ENCODE measurements at places on chromosomes 5 and 9.

- no peak for DNase-seq
Observed at GRCh38 chr5:94793113-94793815, 174.8 kb downstream of the SLF1 start.

GRCh38 chr5:3313569-3313968 lies 282.1 kb upstream of the IRX1 start:
- DNase-seq = no peak

DNA sequence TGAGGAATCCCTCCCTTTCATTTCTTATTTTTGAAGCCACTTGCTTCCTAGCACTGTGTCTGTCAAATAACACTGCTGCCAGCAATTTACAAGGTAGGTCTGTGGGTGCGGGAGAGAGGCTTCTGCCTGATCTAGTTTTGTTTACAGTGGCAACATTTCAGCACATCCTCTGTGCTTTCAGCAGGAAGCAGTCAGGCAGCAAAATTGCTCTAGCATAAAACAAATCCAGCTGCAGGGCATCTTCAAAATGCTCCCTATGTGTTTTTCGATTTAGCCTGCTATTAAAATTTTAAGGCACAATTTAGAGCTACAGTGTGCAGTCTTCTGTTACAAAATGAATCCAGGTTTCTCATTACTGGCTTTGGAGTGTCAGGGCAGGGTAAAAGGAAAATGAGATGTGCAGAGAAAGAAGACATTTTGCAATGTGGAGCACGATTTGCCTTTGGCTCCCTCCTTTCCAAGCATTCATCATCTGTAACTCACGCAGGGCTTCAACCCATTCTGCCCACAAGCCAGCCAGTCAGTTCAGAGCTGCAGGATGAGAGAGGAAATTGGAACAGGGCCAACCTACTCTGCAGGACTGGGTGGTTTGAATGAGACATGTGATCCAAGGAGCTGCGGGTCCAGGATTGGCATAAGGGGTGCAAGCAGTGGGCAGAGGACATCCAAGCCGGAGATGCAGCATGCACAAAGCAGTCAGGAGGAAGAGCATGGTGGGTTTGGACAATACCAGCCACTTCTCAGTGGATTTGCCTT lies 143.4 kb upstream of the APC start:
- DNase-seq = no peak

DNA sequence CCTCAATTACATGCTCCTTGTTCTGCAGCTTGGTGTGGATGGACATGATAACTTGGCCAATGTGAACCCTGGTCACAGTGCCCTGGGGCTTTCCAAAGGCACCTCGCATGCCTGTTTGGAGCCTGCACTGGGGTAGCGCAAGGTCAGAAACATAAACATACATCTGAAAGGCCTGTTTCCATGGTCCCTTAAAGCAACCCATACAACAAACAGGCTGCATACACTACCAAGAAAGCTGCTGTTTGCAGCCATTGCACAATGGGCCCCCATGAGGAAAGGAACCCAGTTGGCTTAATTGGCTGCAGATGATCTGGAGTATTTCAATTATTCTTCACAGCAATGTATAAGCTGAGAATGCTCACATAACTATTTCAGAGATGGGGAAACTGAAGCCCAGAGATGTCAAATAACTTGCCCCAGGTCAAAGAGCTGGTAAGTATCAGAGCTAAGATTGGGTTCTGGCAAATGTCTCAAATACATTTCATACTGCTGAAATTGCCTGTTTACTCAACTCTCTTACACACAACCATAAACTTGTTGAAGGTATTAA lies 233.9 kb downstream of the ASTN2 start:
- DNase-seq = no peak

DNA sequence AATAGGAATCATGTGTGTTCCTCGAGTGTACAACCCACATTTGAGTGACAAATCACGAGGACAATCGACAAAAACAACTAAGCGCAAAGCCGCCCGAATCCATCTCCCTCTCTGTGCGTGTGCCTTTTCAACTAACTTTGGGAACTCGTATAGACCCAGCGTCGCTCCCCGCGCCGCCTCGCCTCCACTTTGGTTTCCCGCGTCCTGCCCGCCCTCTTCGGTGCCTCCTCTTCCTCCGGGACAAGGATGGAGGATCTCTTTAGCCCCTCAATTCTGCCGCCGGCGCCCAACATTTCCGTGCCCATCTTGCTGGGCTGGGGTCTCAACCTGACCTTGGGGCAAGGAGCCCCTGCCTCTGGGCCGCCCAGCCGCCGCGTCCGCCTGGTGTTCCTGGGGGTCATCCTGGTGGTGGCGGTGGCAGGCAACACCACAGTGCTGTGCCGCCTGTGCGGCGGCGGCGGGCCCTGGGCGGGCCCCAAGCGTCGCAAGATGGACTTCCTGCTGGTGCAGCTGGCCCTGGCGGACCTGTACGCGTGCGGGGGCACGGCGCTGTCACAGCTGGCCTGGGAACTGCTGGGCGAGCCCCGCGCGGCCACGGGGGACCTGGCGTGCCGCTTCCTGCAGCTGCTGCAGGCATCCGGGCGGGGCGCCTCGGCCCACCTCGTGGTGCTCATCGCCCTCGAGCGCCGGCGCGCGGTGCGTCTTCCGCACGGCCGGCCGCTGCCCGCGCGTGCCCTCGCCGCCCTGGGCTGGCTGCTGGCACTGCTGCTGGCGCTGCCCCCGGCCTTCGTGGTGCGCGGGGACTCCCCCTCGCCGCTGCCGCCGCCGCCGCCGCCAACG lies at the start of gene GPR150:
Gene GPR150 (plus strand): TSS at position 58 of the 840 bp plus-strand sequence. CDS start 189 bp downstream, at position 247.
- DNase-seq = no peak

DNA sequence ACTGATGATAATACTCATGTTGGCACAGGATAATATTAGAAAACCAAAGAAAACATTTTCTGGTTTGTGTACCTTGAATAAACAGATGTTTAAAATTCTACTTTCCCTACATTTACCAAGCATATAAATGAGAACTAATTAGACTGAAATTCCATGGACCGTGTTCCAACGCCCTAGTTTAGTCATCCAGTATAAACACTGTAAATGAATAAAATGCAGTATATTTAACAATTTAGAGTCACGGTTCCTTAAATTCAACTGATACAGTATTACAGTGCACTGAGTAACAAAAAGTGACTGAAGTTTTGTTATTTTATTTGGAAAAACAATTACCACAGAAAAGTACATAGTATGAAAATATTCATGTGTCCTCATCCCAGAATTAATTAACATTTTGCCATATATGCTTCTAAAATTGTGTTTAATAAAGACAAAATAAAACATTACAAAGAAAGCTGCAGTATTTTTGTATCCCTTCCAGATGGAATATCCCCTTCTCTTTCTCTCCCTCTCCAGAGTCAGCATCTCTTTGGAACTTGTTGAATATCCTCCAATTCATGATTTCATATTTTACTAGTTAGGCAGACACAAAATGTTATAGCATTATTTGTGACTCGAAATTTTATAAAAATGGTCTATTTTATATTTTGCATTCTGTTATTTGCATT lies 112.5 kb downstream of the HMHB1 start:
- DNase-seq = no peak

GRCh38 chr5:177445052-177445916 lies 1.3 kb upstream of the PRR7 start:
- no peak for DNase-seq

GRCh38 chr9:70581214-70581954 lies 166.9 kb upstream of the KLF9 start:
- no peak for DNase-seq

Measured in NCI-H2107 (cell line).